ENCODE measurements at places on chromosomes 1 and 21.
A peak's percentile ranks its signal among the peaks of the same experiment; 100 is the strongest.

GRCh38 chr21:14737922-14738321 lies 191.8 kb upstream of the SAMSN1 start:
- DNase-seq: peak; percentile 22

- DNase-seq: no peak
Observed at GRCh38 chr1:4121834-4122512, 221.9 kb upstream of the C1orf174 start.

- DNase-seq: no peak
Observed at GRCh38 chr21:31111093-31111492, 72.8 kb upstream of the KRTAP19-8 start.

DNA sequence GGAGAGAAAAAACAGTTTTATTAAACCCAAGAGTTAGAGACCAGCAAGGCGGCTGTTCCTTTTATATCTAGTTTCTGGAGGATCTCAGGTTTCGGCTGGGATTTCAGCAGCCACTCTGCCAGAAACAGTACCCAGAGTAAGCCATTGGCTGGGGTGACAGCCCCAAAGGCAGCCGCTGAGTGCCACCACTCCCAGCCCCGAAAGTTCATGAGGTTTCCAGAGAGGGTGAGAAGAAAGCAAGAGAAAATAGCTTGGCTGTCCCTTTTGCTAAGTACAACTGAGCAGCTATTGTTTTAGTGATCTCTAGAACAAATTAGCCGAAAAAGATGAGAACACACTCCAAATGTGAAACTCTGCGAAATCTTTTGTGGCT lies 1.2 kb downstream of the SH3BGR start:
- no peak for DNase-seq

- no peak for DNase-seq
Observed at GRCh38 chr21:18760247-18760646, 356.7 kb upstream of the TMPRSS15 start.

GRCh38 chr1:109783436-109783835 lies 19.7 kb upstream of the EPS8L3 start:
- DNase-seq: no peak

DNA sequence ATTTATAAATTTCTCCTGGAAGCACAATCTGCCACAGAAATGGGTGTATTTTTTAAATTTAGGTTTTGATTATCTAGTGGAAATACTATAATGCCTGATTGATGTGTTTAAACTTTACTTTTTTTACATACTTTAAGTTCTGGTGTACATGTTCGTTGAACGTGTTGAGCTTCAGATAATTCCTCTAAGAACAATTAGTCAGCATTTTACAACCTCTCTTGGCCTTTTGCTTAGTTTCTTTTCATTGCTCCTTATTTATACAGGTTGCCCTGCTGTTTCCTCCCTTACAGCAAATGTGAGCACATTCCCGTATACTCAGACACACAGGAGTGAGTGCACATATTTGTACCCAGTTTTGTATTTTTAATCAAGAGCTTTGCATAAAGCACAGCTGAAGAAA lies 1038.9 kb downstream of the BRINP3 start:
- no peak for DNase-seq

DNA sequence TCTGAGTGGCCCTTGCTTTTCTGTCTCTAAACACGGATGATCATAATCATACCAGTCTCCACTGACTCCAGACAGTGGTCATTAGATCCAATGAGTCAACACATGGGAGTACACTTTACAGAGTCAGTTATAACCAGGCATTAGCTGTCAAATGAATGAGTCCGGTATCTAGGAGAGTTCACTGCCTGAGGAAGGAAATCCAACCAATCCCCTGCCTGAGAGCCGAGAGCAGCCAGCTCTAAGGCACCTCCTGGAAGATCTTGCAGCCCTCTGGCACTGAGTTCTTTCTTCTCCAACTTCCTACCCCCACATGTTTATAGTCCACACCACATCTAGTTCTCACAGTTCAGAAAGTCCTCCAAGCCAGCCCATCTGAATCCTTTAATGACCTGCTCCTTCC lies 29.4 kb upstream of the RBM15 start:
- DNase-seq: no peak

- DNase-seq: no peak
Observed at GRCh38 chr1:71494163-71494562, 413.3 kb upstream of the ZRANB2 start.

DNA sequence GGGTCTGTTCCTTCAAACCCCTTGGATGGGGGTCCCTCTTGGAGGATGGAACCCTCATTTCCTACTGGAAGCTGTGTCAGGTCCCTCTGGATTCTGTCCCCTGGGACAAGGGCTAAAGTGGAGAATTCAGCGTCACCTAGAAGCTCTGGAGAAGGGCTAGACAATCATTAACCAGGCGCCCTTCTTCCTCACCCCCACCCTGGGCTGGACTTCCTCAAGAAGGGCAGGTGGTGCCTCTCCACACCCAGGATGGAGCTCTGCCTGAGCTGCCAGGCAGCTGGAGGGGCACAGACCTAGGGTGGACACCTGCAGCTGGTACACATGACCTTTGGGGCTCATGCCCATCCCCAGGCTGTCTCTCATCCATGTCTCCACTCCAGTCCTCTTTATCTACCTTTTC lies 3.6 kb downstream of the CELF3 start:
- DNase-seq: no peak

GRCh38 chr1:16172964-16173446 lies 17.1 kb upstream of the EPHA2 start:
- DNase-seq: no peak

GRCh38 chr1:54112705-54113368 lies 40.0 kb downstream of the CDCP2 start:
- no peak for DNase-seq

DNA sequence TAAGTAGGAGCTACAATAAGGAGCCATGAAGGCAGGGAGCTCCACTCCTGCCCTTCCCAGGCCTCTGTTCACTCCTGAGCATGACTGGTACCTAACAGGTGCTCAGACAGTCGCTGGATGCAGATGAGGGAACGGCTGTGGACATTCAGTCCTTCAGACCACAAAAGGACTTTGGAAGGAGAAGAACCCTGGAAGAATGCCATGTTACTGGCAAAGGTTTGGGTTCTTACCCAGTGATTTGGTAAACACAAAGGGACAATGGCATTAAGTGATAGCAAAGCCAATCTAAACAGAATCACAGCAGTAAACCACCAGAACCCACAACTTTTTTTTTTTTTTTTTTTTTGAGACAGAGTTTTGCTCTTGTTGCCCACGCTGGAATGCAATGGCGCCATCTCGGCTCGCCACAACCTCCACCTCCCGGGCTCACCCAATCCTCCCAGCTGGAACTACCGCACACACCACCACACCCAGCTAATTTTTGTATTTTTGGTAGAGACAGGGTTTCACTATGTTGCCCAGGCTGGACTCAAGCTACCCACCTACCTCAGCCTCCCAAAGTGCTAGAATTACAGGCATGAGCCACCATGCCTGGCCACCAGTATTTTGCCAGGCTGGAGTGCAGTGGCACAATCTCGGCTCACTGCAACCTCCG lies 7.5 kb upstream of the CBR3 start:
- no peak for DNase-seq

- DNase-seq: no peak
Observed at GRCh38 chr1:204703826-204704612, 18.5 kb upstream of the LRRN2 start.

- no peak for DNase-seq
Observed at GRCh38 chr1:110059133-110059863, 11.2 kb downstream of the ALX3 start.

DNA sequence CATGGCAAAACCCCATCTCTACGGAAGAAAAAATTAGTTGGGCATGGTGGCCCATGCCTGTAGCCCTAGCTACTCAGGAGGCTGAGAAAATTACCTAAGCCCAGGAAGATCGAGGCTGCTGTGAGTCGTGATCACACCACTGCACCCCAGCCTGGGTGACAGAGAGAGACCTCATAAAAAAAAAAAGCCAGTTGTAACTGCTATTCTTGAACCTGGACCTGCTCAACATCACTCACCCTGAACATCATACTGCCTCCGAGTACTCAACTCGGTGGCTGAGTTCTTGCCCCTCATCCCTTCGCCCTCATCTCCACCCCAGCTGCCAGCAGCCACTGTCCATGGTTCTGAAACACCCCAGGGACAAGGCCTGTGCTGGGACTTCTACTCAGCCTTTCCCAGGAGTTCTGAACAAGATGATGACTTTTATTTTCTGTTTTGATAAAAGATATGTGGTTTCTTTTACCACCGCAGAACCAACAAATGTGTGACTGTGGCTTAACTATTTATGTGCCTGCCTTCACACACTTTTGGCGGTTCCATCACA lies 5.4 kb upstream of the DISP3 start:
- no peak for DNase-seq

GRCh38 chr1:31985430-31985829 lies 28.2 kb upstream of the KHDRBS1 start:
- no peak for DNase-seq

GRCh38 chr1:160030657-160031364 lies 979 bp downstream of the PIGM start:
- no peak for DNase-seq

- DNase-seq: no peak
Observed at GRCh38 chr1:43885279-43885801, 48.3 kb upstream of the ARTN start.

DNA sequence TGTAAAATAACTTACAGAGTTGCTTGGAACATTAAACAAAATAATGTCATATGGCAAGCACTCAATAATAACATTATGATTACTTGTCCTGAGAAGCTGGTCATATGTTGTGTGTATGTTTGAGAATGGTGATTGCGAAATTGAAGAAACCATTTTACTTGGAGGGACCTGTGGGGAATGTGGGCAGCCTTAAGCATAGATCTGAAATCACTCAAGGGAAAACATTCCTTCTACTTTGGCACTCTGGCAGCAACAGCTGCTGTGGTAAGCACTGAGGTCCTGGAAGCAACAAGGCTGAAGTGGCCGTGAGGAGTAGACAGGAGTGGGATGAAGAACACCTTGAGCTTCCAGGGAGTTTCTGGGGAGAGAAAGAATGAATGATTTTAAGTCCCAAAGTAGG lies 165.4 kb upstream of the ADAMTS5 start:
- no peak for DNase-seq

DNA sequence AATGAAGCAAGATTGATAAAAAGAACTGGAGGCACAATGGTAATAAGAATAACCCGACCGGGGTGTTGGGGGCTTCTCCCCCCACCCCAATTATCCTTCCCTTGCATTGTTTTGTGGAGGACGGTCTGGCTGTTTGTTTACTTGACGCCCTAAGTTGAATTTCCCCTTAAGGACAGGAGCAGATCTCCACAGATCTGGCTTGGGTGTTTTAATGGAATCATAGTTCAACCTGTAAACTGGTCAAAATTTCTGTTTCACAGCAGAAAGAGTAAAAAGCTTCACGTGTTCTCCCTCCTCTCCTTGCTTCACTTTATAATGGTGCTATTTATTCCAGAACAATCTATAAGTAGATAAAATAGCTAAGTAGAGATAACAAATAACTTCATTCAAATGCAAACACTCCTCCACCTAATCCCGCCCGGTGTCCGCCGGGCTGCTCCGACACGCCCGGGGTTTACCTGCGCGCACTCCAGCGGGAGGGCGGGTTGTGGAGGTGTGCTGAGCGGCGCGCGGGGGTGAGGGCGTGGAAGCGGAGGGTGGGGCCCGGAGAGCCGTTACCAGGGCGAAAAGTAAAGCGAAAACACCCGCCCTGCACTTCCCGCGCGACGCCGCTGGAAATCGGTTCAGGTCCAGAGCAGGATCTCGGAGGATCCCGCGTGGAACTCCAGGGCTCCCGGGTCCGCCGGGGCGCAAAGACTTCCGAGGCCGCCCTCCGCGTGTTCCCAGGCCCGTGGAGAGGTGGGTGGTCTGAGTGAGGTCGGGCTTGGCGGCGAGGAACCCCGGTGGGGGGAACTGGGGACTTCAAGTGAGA lies 2.0 kb upstream of the ATF3 start:
- DNase-seq: no peak

DNA sequence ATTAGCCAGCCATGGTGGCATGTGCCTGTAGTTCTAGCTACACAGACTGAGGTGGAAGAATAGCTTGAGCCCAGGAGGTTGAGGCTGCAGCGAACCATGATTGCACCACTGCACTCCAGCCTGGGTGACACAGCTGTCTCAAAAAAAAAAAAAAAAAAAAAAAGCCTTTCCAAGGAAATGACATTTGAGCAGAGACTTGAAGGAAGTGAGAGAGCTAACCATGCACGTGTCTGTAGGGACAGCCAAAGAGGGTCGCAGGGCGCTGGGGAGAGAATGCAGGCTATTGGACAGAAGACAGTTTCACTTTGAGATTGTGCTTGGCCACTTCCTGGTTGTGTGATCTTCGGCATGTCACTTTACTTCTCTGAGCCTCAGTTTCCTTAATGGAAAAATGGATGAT lies 6.8 kb downstream of the HCRTR1 start:
- no peak for DNase-seq

- DNase-seq: no peak
Observed at GRCh38 chr1:228744918-228745317, 9.6 kb downstream of the RHOU start.

DNA sequence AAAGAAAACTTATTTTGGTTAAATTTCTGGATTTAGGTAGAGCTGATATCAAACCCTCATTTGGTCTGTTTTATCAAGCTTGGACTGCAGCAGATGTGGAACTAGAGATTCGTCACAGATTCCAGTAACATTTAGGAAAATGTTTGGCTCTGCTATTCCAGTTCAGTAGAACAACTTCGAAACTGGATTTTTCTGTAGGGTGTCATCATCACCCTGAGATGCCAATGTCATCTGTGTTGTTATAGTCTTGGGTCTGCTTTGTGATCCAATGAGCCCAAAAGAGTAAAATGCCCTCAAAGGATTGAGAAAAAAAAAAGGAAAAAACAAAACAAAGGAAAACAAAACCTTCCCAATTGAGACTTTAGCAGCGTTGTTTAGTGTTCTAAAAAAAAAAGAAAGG lies 55.4 kb downstream of the LAMC2 start:
- DNase-seq: no peak

- DNase-seq: no peak
Observed at GRCh38 chr1:205812271-205812877, 624 bp downstream of the SLC41A1 start.

DNA sequence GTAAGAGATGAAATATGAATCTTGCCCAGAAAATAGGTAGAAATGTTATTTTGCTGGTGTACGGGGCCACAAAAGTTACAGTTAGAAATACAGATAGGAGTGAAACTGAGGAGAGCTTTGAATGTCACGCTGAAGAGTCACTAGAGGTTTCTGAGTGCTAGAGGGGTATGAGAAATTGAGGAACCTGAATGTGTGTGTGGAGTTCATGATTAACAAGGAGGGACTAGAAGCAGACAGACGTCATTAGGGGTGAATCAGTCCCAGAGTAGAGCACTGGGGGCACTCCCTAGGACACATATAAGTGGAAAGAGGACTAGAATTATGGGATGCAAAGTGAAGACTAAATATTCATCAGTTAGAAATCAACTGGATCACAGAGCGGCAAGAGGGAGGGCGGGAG lies 188.9 kb upstream of the MAP1LC3C start:
- no peak for DNase-seq
